Amygdala (tissue), 56 donors: ENCODE measurements at places on chromosomes 1 and 21.
A peak's percentile ranks its signal among the peaks of the same experiment; 100 is the strongest.

GRCh38 chr1:162680419-162681121 is 48.3 kb downstream of the DDR2 start:
- DNase-seq: no peak

DNA sequence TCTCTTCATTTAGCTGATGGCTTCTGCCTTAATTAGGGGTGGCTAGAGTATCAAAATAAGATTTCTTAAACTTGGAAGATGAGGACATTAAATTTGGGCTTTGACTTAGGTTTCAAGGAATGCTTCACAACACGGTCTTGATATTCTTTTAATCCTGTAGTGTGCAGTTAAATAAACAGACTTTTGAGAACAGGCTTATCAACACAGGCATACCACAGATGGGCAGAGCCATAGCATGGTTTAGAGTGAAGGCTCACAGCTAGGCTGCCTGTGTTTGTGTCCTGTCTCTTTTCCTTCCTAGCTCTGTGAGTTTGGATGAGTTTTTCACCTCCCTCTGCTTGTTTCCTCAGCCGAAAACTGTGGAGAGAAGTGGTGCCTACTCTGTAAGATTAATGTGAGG is 102.3 kb upstream of the IPO9 start:
- DNase-seq: no peak

DNA sequence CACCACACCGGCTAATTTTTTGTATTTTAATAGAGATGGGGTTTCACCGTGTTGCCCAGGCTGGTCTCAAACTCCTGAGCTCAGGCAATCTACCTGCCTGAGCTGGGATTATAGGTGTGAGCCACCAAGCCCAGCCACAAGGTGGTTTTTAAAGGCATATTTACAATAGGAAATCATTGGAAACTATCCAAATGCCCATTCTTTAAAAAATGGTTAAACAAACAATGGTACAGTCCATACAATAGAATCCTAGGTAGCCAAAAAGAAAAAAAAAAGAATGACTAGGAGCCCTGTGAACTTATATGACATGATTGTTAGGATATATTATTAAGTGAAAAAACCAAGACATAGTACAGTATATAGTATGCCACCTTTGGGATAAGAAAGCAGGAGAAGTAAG is 5.3 kb downstream of the ATP2B4 start:
- DNase-seq: no peak

DNA sequence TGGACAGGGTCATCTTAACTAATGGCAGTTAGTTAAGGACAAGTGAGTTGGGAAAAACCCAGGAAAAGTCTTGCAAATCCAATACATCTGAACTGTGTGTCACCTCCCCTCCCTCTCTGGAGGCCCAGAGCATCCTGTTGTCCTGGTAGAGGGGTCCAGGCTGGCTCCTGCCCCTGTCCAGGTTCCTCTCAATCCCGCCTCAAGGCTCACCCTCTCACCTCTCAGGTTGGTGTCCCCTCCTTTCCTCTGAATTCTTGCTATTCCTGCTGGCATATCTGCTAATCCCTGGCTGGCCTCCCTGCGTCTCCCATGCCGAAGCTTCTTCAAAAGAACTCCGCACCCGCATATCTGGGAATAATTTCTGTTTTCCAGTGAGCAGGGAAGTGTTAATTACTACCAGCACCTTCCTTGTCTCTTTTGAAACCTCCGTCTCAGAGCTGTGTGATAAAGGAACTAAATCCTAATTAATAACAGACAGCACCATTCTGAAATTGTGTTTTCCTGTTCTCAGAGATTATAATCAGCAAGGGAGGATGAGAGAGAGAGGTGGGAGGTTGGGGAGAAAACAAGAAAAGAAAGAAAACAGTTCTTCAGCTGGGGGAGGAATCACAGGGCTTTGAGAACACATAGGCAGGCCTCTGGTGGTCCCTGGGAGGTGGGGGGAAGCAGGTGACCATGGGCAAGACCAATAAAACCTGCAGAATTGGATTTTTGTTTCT is 568.0 kb downstream of the PTPRU start:
- no peak for DNase-seq

GRCh38 chr1:93818570-93818959 is 60.4 kb downstream of the DNTTIP2 start:
- DNase-seq: no peak

DNA sequence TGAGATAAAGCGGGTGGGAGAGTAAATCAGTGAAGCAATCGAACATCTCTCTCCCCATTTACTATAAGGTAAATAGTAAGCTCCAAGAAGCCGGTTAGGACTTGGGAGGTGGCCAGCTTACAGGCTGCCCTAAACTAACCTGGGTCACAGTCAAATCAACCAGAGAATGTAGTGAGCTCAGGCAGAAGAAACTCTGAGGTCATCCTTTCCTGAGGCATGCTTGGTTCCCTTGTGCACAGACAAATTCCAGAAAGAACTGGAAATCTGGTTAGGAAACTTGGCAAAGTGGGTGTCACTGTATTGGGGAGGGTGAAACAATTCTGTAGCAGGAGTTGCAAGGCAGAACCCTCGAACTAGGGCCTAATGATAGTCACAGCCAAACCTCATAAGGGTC is 72.5 kb downstream of the NTMT2 start:
- DNase-seq: no peak

DNA sequence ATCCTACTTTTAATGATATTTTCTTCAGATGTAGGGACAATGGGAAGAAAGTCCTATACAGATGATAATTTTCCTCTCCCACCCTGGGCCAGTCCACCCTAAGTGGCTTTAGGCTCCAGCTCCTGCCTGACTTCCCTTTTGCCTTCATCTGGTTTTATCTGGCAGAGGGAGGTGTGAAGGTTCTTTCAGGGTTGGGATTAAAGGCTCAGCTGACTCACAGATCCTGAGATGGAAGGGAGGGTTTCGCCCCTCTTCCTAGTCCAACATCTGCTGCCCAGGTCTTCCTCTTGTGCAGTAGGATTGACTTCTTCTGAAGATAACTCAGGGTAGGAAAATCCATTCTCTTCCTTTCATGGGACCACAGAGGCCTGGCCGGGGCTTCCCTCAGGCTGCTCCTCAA is 362.4 kb upstream of the KAZN start:
- DNase-seq: no peak

DNA sequence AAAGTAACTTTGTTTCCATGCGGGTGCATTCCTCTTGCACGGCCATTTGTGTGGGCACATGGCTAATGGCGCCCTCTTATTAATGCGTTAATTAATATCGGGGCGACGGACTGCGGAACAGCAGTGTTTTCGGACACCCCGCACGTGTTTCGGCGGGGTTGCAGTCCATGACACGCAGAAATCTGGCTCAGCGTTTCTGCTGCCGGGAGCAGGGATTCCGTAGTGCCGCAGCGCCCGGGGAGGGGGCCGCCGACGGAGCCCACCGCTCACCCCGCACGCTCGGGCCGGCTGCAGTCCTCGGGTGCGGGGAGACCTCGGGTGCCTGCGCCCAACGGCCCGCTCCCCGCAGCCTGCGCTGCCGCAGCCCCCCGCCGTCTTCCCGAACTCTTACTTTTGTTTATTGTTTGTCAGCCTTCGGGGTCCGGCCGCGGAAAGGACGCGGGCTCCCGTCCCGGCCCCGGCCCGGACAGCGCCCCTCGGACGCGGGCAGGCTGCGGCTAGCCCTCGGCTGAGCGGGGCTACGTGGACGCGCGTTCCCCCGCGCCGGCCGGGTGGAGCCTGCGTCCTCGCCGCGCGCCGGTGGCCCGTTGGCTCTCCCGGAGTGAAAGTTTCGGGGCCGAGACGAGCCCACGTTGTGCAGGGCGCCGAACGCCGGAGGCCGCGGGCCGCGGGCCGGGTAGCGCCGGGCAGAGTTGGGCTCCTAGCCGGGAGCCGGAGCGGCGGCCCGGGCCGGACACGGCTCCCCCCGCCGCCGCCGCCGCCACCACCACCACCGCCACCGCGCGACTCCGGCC is 849 bp downstream of the NFIA start:
- DNase-seq: peak; percentile 50

DNA sequence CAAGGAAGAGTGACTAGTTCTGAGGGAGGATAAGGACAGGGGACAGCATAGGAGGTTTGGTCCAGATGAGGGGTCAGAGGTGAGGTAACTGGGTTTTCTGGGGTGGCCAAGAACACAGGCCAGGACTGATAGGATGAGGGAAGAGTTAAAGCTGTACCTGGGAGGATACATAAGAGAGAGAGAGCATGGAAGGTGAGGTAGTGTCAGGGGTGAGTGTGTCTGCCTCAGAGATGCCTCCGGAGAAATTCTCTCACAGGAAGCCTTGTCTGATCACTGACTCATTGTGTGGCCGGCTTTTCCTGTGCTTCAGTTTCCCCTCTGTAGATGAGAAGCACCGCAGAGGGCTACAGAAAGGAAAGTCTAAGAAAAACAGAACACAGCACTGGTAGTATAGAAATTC is 40.2 kb downstream of the FASLG start:
- DNase-seq: no peak

DNA sequence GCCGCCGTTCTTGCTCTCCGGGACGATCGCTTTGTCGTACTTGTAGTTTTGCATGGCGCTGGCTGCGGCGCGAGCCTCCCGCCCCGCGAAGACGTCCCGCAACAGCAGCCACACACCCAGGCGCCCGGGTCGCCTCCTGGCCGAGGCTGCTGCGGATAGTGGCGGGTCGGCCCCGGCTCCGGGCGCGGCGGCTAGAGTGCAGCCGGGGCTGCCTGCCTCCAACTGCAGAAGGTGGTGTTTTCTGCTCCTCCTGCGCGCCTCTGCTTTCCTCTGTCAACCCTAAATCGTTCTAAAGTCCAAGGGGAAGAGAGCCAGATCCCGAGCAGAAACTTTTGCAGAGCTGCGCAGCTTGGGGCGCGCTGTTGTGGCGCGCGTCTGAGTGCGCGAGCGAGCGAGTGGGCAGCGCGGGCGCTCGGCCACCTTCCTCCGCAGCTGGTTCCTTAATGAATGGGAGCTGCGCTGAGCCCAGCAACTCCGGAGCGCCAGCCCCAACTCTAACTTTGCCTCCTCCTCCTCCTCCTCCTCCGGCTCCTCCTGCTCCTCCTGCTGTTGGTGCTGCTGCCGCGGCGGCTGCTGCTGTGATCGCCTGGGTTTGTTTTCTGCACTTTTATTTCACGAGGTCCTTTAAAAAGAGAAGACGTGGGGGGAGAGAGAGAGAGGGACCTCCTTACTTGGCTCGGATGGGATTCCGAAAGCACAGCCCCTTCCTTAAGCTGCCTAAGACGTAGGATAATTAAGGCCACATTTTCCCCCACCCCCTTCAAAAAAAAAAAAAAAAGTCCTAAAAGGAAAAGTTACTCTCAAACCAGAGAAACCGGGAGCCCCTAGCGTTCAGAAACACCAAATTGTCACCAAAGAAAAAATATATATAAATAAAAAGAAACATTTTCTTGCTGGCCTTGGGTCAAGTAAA is at the start of gene PLPP3:
TSS of gene PLPP3 (minus strand) at position 601 of the 913 bp plus-strand sequence. CDS start at position 54, 547 bp downstream.
- DNase-seq: peak; percentile 76

DNA sequence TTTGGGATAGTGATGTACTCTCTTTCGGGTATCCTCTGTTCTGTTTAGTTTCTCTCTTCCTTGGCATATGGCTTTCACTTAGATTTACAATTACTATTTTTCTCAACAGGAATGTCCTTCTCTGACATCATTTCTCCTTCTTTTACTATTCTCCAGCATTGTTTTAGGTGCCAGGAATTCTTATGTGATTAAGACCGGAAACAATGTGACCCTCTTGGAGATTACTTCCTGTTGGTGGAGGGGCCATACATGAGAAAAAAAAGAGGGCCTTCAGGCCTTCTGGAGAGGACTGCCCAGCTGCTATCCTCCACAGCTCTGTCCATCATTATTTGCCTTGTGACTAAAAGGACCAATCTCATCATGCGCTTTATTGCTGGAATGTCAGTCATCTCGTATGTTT is 50.4 kb upstream of the ADAMTS5 start:
- DNase-seq: no peak

DNA sequence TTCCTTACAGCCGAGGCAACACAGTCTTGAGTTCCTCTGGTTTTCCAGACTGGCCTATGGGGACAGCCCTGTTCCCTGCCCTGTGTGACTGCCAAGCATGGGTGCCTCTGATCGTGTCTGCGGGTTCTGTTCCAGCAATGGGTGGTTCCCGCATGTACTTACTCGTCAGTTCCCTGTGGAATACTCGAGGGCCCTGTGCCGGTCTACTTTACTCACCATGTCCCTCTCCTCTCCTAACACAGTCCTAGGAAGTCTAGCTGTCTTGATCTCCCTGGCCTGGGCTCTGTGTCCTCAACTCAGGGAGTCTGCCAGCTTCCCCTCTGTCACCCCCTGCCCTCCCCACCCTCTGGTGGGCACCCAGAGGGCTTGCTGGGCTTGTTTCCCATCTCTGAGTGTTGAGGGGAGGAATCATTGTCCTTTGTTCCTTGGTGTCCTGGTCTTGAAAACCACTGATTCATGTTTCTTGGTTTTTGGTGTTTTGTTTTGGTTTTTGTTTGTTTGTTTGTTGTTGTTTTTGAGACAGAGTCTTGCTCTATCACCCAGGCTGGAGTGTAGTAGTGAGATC is 36.0 kb downstream of the TRAPPC10 start:
- no peak for DNase-seq
